Fibroblast of skin of scalp (primary cell): ENCODE measurements at places on chromosomes 7 and 10.
A peak's percentile ranks its signal among the peaks of the same experiment; 100 is the strongest.

DNA sequence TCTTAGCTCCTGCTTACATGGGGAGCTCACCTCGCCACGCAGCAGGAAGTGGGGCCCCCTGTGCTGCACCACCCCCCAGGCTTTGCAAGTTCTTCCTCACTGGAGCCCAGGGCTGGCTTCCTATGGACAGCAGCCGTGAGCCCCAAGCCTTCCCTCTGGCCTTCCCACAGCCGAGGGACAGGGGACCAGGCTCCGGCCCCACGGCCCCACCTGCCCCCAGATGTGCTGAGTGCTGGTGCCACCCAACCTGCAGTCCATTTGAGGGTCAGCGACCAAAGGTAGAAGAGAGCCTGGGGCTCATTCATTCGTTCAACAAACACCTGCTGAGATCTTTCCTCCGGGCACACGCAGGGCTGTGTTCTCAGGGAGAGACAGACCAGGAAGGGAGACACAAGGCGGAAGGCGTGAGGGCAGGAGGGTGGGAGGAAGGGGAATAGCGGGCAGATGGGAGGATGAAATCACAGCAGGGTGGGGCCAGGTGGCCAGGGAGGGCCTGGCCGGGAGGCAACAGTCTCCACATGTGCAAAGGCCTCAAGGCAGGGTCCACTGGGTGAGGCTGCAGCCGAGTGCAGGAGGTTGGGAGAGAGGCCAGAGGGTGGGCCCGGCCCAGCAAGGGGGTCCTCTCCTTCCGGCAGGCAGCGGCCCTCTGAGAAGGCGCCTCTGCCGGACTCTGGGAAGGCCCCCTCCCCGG is 100.1 kb downstream of the FOXL3 start:
- no peak for DNase-seq

- peak; percentile 27 for DNase-seq
These were observed 830 bp downstream of the MET start for GRCh38 chr7:116672596-116673456.

- DNase-seq = no peak
These were observed 872 bp upstream of the HMX2 start for GRCh38 chr10:123146894-123147634.

- no peak for DNase-seq
These were observed 253.1 kb downstream of the FZD1 start for GRCh38 chr7:91517201-91517785.

DNA sequence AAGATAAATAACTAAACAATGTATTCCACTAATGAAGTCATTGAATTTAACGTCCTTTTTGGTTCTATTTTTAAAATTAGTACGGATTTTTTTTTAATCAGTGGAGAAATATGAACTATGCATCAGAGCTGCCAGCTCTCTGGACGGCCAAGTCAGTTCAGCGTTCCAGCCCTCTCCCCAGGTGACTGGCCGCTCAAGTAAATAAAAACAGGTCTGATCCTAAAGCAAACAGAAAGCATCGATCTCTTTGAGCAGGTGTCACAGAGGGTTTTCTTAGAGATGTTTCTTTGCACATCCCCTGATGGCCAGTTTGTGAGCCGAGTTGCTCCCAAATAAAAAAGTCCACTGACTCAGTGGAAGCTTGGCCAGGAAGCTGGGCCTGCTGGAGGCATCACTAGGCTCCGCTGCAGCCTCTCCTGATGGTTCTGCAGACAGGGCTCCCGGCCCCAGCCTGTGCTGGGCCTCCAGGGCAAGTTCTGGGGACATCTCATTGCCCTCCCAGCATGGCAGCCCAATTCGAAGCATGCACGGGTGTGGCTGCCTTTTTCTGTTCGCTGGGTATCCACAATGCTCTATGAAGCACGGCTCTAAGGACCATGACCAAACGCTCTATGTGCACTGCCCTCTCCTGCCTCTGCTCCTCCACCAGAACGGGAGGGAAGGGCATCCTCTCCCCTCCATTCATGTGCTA is 74.7 kb upstream of the PPP2R2D start:
- DNase-seq = no peak

DNA sequence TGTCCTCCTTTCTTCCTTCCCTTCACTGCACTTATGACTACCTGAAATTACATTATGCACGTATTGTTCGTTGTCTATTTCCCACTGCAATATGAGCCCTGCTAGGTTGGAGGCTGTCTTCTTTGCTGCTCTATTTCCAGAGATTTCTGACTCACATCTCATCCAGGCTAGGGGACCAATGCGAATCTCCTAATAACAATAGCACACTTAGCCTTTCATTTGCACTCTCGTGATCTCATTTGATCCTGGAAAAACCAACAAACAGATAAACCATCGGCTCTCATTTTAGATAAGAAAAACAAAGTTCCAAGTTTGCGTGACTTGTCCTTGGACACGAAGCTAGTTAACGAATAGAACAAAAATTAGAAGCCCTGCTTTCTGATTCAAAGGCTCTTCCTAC is 1.4 kb downstream of the ZNF438 start:
- no peak for DNase-seq

DNA sequence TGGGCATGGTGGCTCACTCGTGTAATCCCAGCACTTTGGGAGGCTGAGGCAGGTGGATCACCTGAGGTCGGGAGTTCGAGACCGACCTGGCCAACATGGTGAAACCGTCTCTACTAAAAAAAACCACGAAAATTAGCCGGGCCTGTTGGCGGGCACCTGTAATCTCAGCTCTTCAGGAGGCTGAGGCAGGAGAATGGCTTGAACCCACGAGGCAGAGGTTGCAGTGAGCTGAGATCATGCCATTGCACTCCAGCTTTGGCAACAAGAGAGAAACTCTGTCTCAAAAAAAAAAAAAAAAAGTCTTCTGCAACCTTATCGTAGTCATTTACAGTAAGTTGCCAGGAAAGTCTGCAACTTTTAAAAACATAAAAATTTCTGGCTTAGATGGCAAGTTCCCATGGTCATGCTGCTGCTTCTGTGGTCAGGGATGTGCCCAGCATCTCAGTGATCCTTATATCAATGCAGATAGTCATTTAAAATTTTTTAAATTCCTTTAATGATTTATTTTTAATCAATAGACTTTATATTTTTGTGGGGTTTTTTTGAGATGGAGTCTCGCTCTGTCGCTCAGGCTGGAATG is 15.6 kb downstream of the SUFU start:
- DNase-seq = no peak

- DNase-seq = peak; percentile 95
These were observed 170.2 kb upstream of the KLF14 start for GRCh38 chr7:130904031-130904757.

DNA sequence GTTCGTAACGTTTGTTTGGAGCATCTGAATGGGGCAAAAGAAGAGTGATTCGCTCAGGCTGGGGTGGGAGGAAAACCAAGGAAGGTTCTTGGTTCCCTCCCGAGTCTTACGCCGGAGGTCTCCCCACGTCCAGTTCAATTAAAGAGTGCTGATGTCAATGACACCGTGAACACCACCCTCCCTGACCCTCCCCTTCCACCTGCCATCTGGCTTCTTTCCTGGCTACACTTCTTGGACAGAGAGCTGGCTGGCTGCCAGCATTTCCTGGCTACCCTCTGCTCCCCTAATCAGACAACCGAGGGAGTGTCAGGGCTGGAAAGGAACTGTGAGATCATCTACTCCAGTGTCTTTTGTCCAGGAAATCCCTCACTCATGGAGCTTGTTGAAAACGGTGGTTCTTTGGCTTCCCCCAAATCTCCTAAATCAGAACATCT is 24.1 kb upstream of the FFAR4 start:
- peak; percentile 28 for DNase-seq

DNA sequence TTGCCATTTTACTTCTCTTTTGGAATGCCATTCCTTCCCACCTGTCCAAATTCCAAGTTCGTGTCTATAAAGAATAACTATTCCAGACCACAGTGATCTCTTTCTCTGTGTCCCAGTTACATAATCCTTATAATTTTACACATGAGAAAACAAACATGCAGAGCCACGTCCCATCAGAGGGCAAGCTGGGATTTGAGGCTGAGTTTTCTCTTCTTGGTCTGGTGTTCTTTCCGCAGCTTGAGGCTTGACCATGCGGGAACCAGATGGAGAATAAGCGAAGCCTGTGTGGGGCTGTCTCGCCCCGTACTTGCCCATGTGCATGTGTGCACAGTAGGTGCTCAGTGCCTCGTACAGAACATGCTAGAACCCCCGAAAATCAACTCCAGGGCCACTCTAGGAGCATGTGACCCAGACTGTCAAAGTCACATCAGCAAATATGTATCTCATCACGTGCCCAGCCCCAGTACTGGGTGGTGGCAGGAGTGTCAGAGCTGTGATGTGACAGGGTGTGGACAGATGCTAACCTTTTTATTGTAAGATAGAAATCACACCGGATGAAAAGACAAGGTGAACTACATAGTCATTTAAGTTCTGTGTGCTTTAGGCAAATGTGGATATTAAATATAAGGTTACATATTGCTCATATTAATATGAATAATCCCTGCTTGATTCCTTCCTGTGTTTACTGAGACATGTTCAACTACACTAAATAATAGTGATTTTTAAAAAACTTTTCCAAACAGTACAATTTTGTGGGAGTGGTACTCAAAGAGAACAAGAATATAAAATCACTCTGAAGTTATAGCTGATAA is 3.2 kb downstream of the INSIG1 start:
- DNase-seq = no peak

DNA sequence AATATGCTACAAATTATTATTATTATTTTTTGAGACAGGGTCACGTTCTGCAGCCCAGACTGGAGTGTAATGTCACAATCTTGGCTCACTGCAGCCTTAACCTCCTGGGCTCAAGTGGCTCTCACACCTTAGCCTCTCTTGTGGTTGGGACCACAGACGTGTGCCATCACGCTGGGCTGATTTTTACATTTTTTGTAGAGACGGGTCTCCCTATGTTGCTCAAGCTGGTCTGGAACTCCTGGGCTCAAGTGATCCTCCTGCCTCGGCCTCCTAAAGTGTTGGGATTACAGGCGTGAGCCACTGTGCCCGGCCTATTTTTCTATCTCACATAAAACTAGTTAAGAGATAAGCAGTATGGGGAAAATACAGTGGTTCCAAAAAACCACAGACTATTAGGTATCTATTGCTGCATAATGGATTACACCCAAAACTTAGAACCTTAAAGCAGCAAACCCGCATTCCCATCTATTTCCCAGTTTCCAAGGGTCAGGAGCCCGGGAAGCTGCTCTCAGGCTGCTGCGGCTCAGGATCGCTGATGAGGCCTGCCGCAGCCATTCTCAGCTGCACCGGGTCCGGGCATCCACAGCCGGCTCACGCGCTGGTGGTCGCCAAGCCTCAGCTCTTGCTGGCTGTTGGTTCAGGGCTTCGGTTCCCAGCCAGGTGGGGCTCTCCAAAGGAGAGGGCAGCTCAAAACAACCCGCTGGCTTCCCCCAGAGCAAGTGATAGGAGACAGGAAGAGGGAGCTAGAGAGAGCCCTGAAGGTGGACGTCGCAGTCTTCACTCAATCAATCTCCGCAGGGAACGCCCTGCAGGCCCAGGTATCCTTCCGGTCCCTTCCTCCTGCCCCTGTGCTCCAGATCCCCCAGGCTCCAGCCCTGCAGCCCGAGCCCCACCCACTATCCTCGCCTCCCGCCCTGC is 128.2 kb downstream of the UBE2H start:
- DNase-seq = peak; percentile 47

DNA sequence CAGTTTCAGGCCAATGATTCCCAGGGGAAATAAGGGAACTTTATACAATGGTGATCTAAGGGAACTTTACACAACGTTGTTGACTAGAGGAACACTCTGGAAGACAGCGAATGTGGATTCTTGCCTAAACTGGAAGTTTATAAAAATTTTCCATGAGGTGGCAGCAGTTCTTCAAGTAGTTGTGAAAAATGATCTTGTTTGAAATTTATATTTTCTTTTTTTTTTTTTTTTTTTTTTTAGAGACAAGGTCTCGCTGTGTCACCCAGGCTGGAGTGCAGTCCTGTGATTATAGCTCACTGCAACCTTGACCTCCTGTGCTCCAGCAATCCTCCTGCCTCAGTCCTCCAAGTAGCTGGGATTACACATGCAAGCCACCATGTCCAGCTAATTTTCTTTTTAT is 32.1 kb upstream of the GTF2I start:
- peak; percentile 55 for DNase-seq

- no peak for DNase-seq
These were observed 108.0 kb upstream of the HABP2 start for GRCh38 chr10:113444766-113445365.

GRCh38 chr10:42951486-42952251 is 125.2 kb upstream of the RET start:
- no peak for DNase-seq

GRCh38 chr7:83005410-83005809 is 157.3 kb downstream of the PCLO start:
- peak; percentile 1 for DNase-seq

DNA sequence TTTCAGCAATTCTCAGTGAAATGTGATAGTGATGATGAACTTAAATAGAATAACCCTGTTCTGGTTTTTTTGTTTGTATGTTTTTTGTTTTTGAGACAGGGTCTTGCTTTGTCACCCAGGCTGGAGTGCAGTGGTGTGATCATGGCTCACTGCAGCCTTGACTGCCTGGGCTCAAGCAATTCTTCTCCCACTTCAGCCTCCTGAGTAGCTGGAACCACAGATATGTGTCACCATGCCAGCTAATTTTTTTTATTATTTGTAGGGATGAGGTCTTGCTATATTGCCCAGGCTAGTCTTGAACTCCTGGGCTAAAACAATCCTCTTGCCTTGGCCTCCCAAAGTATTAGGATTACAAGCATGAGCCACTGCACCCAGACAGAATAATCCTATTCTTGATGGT is 14.3 kb upstream of the COL17A1 start:
- peak; percentile 40 for DNase-seq

DNA sequence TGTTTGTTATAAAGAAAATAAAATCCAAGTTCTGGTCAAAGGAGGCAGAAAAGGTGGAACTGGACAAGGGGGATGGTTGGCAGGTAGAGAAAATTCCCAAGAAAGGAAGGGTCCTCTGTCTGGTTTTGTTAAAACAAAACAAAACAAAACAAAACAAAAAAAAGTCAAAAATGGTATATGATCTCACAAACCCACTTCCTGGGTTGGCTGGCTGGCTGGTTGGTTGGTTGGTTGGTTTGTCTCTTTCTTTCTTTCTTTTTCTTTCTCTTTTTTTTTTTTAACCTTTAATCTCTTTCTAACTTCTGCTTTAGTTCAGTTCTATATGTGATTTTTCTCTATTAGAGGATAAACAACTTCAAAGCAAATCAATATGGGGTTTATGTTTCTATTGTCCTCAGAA is 41.1 kb upstream of the CPN1 start:
- no peak for DNase-seq

DNA sequence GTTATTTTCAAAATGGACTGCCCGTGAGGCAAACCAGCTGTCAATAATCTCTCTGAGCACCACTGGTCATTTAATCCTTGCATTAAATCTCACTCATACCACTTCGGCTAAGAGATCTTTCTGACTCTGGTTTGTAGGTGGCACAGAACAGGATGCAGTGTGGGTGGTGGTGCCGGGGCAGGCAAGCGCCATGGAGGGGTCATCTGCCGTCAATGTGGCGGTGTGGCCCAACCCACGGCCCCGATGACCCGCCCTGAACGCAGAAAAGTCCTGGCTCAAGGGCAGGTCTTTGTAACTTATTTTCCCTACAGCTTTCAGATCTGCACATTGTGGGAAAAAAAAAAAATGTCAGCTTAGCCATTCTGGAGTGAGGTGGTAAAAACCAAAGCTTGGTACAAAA is 73.2 kb upstream of the MGMT start:
- DNase-seq = no peak

- DNase-seq = no peak
These were observed 3.0 kb downstream of the ZNF488 start for GRCh38 chr10:47381103-47381395.

- DNase-seq = no peak
These were observed 221.3 kb downstream of the MAD1L1 start for GRCh38 chr7:2011266-2012043.

GRCh38 chr7:78395298-78396036 is 596.9 kb downstream of the PHTF2 start:
- DNase-seq = peak; percentile 72

GRCh38 chr7:96219378-96220130 is 102.3 kb downstream of the SLC25A13 start:
- DNase-seq = peak; percentile 47
